ENCODE measurements at places on chromosomes 2 and 18.
A peak's percentile ranks its signal among the peaks of the same experiment; 100 is the strongest.

GRCh38 chr2:3168230-3168891, 209.3 kb downstream of the EIPR1 start:
- DNase-seq: peak; percentile 33

DNA sequence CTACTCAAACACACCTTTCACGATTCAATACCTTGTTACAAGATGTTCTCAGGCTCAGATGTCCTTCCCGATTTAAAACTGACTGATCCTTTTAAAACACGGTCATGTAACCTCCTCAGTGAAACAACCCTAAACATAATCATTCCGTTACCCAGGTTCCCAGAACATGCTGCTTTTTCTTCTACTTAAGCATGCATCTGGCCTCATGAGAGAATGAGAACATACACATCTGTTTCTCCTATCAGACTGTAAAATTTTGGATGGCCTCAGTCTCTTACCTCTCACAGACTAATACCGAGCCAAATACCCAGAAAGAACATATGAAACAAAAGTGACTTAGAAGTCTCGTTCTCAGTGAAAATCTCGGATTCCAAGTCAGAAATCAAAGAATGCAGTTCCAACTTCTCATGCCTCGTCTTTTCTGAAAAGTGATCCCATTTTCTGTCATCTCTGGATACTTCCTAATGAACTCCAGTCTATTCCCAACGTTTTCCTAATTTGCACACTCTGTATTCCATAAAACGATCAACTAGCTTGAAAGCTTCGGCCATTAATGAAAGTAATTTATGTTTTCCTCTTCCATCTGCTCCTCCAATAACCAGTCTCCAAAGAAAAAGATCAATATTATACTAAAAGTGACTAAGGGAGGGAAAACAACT, 919 bp downstream of the SF3B1 start:
- DNase-seq: peak; percentile 28

DNA sequence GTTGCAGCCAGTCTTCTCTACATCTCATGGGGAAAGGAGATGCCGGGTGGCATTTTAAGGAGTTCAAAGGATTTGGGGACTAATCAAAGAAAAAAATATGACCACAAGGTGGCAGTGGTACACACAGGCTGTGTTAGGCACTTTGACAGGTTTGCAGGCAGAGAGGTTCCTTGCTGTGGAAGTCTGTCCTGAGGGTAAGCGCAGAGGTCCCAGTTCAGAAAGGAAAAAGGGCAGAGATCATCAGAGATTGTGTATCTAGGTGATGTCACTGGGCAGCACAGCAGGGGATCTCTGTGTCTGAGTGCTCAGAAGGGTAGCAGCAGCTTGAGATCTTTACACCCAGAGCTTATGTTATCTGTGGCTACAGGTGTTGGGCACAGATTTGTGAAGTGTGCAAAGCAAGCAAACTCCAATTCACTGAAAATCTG, 231.4 kb downstream of the LRRTM1 start:
- peak; percentile 68 for DNase-seq

DNA sequence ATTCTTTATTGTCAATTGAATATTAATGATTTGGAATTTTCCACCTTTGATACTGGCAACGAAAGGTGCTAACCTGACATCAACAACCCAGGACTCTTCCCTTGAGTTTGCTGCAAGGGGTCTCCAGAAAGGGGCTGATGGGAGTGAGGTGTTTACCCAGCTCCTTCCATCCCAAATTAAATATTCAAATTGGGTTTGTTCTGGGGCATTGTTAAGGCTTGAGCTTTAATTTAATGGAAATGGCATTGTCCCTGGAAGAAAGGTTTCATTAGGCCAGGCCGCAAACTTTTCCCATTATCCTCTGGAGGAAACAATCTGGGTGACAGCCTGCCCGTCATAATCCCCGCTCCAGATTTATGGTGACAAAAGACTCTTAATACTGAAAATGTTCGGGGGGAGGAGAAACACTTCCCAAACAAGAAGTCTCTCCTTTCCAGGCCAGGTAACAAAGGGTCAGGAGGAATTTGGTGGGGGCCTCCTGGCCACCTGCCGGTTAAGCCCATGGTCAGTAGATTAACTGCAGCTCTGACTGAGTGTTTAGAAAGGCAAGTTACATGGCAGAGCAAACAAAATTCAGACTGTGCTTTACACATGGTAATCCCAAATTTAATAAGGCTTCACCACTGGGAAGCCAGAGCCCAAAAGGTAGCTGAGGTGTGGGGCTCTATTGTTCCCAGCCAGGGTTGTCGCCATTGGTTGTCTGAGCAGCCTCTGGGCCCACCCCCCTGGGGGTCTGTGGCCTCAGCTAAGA, 151.4 kb upstream of the SIX3 start:
- no peak for DNase-seq

DNA sequence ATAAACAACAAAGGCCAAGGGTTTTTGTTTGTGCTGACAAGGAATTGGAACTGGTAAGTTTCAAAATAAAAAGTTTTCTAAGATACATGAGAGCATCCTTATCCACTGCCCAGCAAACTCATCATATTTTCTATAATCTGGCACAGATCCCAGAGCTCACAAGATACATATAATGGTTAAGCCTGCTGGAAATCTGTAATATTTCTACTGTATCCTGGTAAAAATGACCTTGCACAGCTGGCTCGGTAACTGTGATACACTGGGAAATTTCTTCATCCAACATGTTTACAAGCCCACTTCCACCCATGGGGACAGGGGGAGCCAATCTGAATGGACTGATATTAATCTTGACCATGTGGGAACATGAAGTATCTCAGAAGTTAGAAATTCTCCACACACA, 425.4 kb upstream of the MMADHC start:
- peak; percentile 20 for DNase-seq

GRCh38 chr2:127649684-127650040, 3.7 kb downstream of the GPR17 start:
- peak; percentile 93 for DNase-seq

GRCh38 chr2:70442301-70443077, 111.1 kb downstream of the TGFA start:
- DNase-seq: no peak

GRCh38 chr2:34961822-34962221, 1362.7 kb upstream of the FAM98A start:
- DNase-seq: no peak

- DNase-seq: no peak
Observed at GRCh38 chr2:105473011-105473410, 74.2 kb upstream of the FHL2 start.

DNA sequence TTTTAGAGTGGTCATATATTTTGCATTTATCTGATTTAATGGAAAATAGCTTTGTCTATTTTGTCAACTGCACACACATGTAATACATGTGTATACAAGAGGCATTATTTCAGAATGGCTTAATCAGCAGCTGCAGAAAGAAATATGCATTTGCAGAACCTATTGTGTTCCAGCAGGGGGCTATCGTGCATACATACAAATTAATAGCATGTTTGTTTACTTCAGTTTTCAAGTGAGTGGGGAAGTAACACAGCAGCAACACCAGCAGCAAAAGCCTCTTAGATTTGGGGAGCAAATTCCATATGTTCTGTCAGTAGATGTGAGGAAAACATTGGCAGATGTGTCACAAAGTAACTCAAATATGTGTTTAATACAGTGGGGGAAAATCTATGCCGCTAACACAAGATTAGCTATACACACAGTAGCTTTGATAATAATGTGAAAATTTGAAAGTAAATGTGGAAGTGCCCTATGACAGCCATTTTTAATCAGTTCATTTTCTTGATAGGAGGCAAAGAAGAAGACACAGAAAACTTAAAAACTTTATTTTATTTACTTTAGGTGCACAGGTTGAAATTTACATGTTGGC, 218.1 kb downstream of the WDR7 start:
- DNase-seq: peak; percentile 75

GRCh38 chr2:143842836-143843235, 677.1 kb downstream of the ZEB2 start:
- DNase-seq: no peak

GRCh38 chr2:69789772-69790600, 39.5 kb upstream of the GMCL1 start:
- no peak for DNase-seq

DNA sequence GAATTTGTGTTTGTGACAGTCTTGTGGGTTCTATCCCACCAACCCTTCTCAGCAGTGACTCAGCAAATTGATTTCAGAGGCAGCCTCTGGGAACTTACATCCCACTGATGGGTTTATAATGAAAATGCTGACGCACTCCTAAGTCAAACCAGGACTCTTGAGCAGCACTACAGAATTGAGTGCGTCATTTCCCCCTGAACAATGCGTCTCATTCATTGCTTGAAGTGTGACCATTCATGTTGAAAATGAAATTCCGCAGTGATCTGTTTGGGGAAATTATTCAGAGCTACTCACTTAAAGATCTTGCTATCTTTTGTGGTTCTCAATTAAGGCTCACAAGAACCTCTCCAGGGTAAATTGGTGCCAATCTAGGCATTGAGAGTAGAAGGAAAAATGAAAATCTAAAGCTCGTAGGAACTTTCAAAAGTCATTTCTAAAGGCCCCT, 417.7 kb upstream of the SLC14A2 start:
- DNase-seq: no peak

DNA sequence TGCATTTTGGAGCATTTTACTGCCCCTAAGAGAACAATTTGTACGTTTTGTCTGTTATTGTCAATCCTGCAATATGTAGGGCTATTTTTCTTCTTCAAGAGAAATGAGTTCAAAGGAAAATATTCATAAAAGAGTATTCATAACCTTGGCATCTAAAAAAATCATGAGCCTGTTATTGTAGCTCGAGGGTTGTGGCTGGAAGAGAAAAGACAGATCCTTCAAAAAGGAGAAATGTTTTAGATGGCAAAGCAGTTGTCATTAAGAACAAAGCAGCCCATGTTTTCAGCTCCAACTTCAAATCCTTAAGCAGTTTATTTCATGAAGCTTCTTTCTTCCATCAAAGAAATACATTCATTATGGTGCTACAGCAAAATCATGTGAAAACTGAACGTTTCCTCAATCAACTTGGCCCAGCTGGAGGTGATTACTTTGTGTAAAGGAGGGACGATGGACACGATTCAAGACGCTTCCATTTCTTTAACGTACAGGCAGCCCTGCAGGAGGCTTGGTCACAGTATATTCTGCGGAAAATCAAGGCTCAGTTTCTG, 31.4 kb downstream of the QPCT start:
- DNase-seq: no peak

DNA sequence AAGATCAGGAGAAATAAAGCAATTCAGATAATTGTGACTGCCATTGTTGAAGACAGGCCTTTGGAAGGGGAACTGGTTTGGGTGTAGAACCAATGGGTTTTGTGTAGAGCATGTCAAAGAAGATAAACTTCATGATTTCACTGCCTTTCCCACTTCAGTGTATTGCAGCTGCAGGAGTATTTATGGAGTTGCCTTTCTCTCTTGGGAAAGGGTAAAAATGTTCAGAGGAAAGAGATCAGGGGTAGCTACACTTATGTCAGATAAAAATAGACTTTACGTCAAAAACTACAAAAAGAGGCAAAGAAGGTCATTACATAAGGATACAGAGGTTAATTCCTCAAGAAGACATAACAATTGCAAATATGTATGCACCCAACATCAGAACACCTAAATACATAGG, 249.4 kb downstream of the PLCL1 start:
- no peak for DNase-seq

DNA sequence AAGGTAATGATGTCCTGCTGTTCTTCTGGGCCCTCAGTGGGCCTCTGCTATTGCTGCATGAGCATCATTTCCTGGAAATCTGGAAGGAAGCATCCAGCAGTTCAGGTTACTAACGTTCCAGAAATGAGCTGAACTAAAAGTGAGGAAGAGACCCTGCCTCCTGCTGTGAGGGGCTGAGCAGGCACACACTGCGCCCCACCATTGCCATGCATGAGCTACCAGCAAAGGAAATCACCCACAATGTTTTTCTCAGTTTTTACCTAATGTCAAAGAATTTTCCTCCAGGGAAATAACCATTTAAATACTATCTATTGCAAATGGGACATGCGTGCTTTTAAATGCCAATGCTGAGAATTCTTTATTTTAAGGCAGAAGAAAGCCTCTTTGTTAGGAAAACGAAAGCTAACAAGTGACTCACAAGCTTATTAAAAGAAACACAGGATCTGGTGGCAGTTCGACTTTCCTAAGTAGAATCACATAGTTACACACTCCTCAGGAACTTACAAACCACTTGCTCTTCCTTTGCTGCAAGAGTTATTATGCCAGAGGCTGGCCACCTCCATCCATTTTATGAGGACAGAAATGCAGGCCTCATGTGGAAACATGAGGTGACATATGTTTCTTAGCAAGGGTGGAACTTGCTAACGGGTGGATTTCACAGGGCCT, 152.6 kb upstream of the TTC39C start:
- DNase-seq: peak; percentile 77

DNA sequence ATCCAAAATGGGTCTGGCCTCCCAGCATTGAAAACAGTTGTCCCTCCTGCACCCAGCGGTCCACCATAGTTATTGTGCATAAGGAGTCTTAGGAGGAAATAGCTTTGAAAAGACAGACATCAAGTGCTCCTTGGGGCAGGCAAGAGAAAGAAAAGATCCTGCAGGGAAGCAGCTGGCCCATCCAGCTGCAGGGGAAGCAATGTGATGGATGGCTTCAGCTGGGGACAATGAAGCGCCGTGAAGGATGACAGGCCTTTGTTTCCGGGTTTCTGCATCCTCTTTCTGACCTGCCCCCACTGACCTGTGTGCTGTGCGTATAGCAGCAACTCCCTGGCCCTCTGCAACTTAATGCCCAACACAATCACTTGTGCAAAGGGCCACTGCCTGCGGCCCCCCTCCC, 142.9 kb upstream of the NCKAP5 start:
- DNase-seq: peak; percentile 37

- no peak for DNase-seq
Observed at GRCh38 chr2:151205571-151205970, 56.1 kb downstream of the RBM43 start.

GRCh38 chr2:42569883-42570282, 1.5 kb downstream of the MTA3 start:
- DNase-seq: peak; percentile 70

DNA sequence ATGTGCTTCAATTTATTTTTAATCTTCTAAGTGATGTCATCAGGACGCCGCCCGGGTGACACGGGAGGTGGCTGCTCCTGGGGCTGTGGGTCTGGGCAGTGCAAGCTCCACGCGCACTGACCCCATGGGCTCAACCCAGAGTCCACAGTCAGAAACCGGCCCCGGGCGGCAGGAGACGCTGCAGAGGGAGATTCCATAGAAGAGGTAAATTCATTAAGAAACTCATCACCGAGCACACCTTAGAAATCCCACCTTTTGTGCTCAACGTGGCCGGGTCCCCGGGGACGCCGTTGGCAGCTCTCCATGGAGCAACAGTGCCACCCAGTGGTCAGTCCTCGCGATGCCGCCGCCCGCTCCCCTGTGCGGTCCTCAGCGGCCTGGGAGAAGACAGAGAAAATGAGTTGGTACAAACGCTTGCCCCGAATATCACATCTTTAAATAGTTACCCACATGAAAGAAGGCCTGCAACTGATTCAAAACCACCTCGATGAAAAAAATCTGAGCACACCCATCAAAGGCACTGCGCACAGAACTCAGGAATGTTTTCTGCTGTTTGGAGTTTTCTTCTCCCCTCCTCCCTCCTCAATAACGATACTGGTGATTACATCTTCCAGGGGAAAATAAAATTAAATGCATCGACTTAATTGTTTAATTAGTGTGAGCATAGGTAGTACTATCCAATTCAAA, 92.6 kb downstream of the CMPK2 start:
- DNase-seq: peak; percentile 55

GRCh38 chr2:64485961-64486360, 32.0 kb downstream of the LGALSL start:
- DNase-seq: no peak
